ENCODE measurements at places on chromosomes 16 and 17.

DNA sequence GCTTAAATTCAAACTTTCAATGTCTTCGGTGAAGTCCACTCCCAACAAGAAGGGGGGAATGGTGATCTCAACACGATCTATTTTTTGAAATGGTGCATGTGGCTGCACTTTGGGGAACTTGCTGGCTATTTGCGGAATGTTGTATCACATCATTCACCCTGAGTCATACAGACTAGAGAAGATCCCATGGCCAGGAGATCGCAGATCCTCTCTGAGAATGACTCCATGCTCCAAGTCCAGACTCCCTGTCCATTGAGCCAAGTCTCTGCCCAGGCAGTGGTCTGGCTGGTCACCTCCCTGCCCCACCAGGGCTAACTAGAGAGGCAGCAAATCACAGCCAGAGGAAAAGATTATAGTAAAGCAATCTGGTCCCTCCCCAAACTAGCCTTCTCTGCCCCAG lies 120.6 kb downstream of the XYLT1 start:
- DNase-seq = no peak

DNA sequence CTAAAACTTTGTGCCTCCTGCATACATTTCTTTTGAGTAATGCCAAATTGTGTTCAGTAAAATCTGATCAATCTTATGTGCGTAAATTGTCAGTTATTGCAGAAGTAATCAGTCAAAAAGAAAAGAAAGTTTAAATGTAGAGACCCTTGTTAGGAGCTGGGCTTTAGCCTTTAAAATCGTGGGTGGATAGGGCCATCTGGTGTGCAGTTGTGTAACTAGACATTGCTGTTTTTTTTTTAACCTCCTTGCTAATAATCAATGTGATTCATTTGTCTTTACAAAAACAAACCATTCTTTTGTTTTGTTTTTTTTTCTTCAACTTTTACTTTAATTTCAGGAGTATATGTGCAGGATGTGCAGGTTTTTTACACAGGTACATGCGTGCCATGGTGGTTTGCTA lies 5.3 kb upstream of the WWOX start:
- DNase-seq = no peak

- no peak for DNase-seq
These were observed 7.1 kb downstream of the LITAFD start for GRCh38 chr16:8888951-8889892.

GRCh38 chr17:61460796-61461585 lies 8.8 kb downstream of the TBX4 start:
- DNase-seq = no peak

DNA sequence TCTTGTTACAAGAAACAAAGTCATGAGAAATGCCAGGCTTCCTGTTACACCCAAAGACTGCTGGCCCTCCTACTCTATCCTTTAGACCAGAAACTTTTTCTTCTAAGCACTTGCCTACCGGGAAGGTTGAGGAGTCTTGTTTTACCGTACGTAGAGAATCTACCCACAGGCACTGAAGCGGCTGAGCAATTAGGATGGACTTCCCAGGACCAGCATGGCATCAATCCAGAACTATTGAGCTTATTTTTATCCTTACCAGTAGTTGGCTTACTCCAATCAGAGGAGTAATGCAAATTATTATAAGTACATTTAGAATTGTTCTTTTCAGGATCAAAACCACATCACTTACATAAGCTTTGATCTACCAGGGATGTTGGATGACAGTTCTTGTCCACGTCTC lies 25.6 kb downstream of the CEP95 start:
- no peak for DNase-seq

- DNase-seq = no peak
These were observed 11.1 kb downstream of the CD300LG start for GRCh38 chr17:43857957-43858600.

DNA sequence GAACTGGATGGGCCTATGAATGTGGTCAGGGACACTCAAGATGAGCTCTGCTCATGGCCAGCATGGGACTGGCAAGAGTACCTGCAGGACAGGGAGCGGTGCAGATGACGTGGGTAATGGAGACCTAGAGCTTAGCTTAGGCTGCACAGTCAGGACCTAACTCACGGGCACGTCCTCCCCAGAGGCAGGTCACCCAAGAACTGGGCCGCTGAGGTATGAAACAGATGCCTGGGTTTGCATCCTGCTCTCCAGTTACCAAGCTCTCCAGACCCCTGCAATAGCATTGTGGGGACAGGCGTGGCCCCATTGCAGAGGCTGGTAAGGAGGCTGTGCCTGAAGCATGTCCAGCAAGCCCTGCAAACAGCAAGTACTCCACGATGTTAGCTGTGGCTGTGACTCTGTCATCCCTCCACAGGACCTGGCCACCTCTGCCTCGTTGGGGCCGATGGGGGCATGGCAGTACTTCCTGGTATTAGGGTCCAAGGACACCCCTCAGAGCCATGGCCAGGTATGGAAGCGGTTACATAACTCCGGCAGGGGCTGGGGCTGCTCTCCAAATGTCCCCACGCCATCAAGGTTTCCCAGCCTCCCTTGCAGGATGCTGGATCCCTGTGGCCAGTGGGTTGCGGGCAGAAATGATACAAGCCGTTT lies 37.5 kb upstream of the RBFOX3 start:
- DNase-seq = peak; percentile 13

GRCh38 chr16:74557275-74557674 lies 49.6 kb downstream of the GLG1 start:
- no peak for DNase-seq

Measured in stimulated activated CD4-positive, alpha-beta T cell treated with anti-CD3 and anti-CD28 coated beads, Interleukin-2, amount 100 ng/mL, for 24 hours (primary cell).